Esophagus squamous epithelium (tissue), 5 donors: ENCODE measurements at places on chromosomes 11 and 22.

- no peak for DNase-seq
Observed at GRCh38 chr22:41290262-41291221, 4.6 kb upstream of the RANGAP1 start.

GRCh38 chr11:123681030-123681429, 26.6 kb upstream of the SCN3B start:
- DNase-seq, result no peak

DNA sequence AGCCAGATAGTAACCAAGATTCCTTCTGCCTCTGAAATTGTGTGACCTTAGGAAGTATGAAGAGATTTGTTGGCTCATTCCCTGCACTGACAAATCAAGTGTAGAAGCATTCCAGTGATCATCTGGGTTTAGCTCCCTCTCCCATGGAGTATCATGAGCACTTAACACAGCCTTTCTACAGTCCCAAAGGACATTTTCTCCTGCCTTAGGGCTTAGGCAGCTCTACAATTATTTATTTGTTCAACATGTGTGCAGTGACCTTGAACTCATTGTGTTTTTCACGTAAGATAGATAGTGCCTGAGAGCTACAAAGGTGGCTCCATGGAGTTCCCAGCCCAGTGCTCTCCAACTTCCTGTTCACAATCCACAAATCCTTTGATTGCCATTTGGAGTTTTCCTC, 94.8 kb upstream of the FAT3 start:
- no peak for DNase-seq

GRCh38 chr22:23270212-23270733, 90.0 kb downstream of the BCR start:
- no peak for DNase-seq

GRCh38 chr11:97461934-97462333, 1072.1 kb downstream of the JRKL start:
- no peak for DNase-seq

GRCh38 chr11:63709336-63709884, 28.1 kb downstream of the RTN3 start:
- no peak for DNase-seq

DNA sequence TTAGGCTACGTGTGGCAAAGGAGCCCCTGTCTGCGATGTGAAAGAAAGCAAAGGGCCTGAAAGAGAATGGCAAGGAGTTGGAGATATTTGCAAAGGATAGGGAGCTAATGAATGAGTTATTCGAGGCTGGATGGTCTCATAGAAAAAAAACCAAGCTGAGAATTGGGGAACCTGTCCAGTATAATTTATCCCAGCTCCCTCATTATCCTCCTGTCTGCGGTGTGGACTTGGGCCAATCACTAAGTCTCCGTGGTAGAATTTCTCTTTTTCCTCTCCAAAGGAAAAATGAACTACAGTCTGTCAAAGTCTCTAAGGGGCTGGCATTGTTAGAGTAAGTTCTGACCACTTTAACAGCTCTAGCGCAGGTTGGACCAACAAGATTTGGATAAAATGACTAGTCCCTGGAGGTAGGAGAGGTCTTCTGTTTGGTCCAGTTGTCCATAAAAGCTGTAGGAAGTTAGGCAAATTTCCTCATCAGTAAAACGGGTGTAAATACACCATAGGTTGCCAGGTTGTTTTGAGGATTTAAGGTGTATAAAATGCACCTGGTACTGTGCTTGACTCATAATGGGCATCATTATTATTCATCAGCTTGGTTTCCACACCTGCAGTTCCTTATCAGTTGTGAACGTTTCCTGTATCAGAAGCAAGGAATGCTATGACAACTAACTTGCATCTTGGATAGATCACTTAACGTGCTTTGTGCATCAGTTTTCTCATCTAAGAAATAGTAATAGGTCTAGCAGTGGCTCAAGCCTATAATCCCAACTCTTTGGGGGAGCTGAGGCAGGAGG, 10.3 kb upstream of the CDON start:
- DNase-seq, result no peak

- DNase-seq, result no peak
Observed at GRCh38 chr11:9765320-9766101, 101.6 kb downstream of the SWAP70 start.

DNA sequence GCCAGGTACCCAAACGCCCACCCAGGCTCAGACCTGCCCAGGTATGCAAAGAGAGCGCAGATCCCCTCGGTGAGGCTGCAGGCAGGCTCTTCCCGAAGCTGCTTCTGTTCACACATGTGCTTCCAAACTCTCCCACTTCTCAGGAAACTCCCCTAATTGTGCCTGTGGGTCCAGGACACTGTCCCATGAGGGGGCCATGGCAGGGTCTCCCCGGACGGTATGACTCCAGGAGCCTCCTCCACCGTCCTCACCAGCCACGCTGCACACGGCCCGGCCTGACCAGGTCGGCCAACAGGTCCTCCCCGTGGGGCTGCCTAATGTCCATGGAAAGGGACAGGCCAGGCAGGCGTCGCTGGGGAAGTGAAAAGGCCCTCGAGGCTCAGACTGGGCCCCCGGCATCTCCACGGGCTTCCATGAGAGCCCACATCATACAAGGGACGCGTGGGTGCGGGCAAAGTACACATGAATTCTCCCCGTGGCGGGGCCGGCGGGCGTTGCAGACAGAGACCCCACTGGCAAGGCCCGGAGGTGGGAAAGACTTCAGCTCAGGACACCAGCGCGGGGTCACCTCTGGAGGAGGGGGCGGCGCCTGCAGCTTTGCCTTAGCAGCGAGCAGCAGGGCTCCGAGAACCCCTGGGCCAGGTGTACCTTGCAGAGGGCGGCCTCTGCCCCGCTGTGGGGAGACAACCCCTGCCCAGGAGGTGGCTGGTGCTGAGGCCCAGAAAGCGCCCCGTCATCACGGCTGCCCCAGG, 526.1 kb downstream of the BRD1 start:
- DNase-seq, result no peak

GRCh38 chr11:129751511-129751910, 64.1 kb upstream of the TMEM45B start:
- DNase-seq, result no peak

- DNase-seq, result no peak
Observed at GRCh38 chr11:59011655-59012397, 72.5 kb downstream of the GLYATL1 start.
